ENCODE measurements at places on chromosomes 7 and 10.

DNA sequence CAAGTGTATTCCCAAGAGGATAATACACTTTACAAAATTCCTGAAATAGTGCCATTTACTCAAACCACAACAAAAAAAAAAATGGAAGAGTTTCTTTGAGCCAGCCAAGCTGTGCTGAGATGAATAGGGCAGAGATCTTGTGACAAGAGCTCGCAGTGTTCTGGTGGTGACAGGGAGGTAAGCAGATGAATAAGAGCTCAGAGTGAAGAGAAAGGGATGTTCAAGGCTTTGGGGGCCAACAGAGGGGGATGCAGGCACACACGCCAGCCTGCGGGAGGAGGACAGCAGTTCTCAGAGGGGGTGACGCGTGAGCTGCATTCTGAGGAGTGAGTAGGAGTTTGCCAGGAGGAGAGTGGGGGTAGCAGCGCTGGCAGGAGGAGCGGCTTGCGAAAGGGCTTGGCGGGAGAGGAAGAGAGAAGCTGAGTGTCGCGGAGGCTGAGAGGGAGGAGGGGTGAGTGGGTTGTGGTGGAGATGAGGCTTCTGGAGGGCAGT is 194.4 kb upstream of the IMMP2L start:
- DNase-seq: peak; percentile 50

DNA sequence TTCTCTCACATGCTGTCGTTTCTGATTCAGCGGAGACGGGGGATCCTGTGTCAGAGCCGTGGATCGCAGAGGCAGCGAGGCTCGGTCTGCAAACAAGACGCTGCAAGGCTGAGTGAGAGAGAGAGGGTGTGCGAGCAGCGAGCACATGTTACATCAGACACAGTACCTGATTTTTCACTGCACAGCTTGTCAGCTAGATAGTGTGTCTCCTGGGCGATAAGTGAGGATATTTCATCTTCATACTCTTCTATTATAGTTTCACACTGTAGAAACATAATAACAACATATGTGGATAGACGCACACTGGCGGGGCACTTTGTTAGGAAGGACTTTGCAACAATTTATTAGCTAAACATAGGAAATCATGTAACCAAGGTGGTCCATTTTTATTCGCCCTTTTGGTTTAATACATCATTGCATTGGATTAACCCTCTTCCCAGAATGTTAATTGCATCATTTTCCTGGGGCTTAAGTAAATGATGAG is 39.5 kb downstream of the CNPY1 start:
- DNase-seq: peak; percentile 35

DNA sequence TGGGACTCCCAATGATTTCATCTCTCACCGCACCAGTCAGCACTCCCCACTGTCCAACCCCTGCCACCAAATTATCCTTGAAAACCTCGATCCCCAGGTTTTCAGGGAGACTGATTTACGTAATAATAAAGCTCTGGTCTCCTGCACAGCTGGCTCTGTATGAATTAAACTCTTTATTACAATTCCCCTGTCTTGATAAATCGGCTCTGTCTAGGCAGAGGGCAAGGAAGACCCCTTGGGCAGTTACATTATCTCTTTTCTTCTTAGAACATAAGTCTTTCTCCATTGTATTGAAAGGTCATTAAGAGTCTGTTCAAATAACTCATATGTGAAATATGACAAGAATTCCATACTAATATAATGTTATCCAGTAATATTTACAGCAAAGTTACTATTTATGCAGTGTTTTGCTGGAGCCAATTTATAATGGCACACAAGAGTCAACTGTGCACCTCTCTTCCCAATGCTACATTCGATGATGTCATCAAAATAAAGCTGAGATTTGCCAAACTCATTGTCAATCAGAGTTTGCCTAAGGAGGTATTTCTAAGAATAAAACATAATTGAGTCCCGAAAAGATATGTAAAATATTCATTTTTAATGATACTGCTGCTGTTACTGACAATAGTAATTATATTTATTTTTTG is 1297.2 kb upstream of the LRRTM3 start:
- DNase-seq: no peak

- DNase-seq: no peak
Observed at GRCh38 chr7:100477871-100478267, 1.1 kb downstream of the TSC22D4 start.

GRCh38 chr10:57696641-57697040 is 571.1 kb downstream of the IPMK start:
- DNase-seq: no peak

DNA sequence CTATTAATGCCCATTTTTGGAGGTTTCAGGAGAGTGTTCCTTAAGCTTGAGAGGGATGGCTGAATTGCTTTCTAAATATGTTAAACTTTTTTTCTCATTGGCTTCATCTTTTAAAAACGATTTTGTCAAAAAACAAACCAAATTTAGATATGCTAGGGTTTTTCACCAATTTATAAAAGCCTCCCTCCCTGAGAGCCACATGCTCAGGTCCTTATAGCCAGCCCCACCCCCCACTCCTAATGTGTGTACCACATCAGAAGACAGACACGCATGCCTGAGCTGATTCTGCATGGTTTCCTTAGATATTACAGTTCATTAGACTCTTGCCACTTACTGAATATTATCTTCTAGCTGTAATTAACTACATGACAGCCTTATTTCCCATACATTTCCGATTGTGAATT is 2.0 kb downstream of the CUL1 start:
- DNase-seq: no peak

DNA sequence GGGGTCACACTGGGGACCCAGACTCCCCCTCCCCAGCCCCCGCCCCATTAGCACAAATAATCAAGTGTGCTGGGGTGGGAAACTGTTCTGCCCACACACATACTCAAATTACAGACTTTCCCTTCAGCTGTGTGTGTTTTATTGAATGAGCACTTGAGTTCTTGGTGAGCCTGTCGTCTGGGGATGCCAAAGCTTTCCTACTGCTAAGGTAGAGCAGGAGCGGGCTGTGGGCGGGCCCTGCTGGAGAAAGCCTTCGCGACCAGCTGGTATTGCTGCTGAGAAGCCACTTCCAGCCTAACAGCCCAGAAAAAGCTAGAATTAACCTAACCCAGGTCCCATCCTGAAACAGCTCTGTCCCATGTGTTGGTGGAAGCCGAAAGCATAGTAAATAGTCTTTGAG is 87.0 kb upstream of the KMT2E start:
- no peak for DNase-seq

GRCh38 chr7:129266181-129266580 is 41.4 kb downstream of the AHCYL2 start:
- no peak for DNase-seq

DNA sequence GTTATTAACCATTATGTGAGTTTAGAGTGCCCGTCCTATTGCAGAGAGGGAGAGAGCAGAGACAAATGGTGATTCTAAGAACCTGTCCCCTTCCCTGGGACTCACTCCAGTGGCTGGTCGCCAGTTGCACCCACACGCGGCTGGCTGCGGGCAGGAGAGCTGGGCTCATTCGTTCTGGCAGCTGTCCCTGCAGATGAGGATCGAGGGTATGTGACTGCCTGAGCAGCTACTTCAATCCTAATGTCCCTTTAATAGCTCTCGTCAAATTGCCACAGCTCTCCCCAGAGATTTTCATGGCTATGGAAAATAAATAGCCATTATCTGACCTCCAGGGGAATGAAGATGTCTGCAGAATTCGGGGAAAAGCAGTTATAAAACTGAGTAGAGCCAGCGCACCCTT is 41.6 kb downstream of the RBM28 start:
- no peak for DNase-seq

DNA sequence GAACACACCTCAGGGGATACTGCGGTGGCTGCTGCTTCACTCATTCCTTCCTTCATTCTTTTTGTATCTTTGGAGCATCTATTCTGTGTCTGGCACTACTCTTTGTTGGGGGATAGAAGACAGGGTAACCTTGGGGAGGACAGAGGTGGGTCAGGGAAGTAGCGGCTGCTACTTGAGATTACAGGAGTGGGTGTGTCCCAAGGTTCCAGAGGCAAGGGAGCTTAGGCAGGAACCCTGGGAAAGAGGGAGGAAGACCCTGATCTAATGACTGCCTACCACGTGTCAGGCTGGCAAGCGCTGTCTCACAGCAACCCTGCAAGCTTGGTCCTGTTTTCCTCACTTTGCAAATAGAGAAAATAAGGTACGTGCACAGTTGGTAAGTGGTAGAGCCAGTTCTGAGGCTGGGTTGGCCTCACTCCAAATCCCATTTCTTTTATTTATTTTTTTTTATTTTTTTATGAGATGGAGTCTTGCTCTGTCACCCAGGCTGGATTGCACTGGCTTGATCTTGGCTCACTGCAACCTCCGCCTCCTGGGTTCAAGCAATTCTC is 985.9 kb upstream of the ZNF722 start:
- DNase-seq: no peak

DNA sequence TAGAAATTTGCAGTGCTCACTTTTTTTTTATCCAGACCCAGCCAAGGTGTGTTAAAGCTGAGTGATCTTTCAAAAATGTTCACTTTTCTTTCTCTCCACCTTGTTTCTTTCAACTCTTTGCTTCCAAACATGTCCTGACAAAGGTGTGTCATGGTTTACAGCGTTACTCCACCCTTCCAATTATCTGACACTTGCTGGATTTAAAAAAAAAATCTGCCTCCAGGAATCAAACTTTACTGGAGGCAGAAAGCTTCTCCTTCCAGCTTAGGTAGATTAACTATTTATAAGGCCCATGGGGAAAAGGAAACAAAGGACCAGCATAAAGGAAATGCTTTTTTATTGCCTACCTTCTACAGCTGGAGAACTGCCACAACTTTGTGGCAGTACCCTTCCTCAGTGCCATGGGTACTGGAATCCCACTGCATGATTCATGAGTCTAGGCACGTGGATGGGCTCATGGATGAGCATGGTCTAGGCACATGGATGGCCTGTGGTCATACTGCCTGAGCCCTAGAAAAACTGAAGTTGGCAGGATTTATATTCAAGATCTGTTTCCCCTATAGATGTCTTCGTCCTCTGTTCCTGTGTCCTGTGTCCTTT is at the start of gene COL17A1:
TSS of gene COL17A1 (minus strand) at position 80 of the 600 bp plus-strand sequence. CDS start 5,207 bp downstream, outside the sequence.
- DNase-seq: no peak

GRCh38 chr10:60384708-60385398 is 4.8 kb downstream of the ANK3 start:
- DNase-seq: no peak

- DNase-seq: peak; percentile 64
Observed at GRCh38 chr10:72272689-72273409, 875 bp upstream of the DDIT4 start.

DNA sequence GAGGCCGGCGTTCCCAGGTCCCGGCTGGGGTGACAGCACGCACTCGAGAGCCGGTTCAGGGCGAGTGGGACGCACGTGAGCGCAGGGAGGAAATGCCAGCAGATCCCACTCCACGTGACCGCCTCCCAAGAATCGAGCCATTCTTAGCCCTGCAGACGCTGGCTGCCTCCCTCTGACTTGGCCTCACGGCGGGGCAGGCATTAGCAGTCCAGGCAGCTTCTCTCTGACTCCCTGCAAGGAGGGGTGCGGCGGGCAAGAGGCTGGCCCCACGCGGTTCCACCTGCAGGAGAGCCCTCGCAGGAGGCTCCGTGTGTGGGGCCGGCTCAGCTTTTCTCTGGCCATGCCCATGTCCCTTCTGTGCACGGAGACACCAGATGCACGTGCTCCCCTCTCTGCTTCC is 10.1 kb downstream of the GPR146 start:
- no peak for DNase-seq

DNA sequence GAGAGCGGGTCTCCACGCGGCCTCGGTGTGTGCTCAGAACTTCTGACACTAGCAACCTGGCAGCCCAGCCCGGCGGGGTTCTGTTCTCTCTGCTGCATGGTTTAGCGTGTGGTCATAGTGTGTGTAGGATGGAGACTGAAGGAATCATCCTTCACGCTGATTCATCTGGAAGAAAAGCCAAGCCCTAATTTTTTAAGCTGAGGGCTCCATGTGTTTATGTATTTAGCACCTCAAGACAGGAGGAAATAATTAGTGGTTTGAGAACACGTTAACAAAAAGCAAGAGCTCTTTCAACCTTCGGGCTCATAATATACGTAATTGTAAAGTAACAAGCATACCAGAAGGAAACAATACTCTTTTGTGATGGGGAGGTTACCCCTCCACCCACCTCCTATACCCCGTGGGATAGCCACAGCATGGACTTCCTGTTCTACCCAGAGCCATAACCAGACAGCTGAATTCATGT is 504.6 kb upstream of the MKI67 start:
- no peak for DNase-seq

DNA sequence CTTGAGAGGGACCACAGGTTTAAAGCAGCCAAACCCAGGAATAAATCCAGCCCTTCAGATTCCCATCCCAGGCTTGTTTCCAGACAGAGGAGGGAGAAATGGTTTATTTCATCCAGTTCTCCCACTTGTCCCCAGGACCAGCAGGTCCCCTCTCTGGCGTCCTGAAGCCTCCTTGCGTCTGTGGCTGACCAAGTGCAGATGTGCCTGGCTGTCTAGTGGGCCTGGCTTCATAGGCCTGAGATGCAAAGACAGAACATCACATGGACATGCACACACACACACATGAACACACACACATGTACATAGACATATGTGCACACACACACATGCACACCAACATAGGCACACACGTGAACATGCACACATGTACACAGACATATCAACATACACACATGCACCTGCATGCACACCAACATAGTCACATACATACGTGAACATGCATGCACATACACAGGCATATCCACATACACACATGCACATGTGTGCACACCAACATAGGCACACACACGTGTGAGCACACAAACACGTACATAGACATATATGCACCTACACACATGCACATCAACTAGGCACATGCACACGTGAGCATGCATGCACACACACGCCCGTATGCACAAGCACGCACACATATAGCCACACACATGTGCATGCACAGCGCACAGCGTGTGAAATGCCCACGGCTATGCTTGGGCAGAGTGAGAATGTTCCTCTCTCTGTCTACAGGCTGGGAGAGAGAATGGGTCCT is 10.7 kb downstream of the FOXL3 start:
- no peak for DNase-seq

- no peak for DNase-seq
Observed at GRCh38 chr10:43260117-43260761, 6.6 kb downstream of the RASGEF1A start.

GRCh38 chr10:126674741-126675515 is 4.4 kb upstream of the C10orf90 start:
- no peak for DNase-seq

DNA sequence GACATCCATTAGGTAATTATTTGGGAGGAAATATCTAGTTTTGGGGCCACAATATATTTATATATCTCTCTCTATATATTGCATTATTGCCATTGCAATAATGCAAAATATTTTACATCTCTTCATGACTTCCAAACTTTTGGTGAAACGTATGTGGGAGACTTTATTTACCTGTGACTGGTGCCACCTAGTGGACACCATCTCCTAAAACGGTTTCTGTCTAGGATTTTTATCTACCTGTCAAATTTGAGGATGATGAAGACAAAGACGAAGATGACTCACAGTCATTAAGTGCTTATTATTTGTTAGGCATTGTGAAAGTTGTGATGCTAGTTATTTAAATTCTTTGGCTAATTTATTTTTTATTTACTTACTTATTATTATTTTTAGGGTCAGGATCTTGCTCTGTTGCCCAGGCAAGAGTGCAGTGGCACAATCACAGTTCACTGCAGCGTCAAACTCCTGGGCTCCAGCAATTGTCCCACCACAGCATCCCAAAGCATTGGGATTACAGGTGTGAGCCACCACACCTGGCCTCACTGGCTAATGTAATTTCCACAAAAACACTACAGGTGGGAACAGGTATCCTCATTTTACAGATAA is 18.7 kb upstream of the CBLL1 start:
- DNase-seq: peak; percentile 15

GRCh38 chr10:105769248-105770184 is 1128.4 kb downstream of the SORCS3 start:
- no peak for DNase-seq

GRCh38 chr10:25159591-25159990 is 15.2 kb upstream of the GPR158 start:
- DNase-seq: no peak

- DNase-seq: no peak
Observed at GRCh38 chr7:79064187-79064823, 389.2 kb downstream of the MAGI2 start.

Measured in neural crest cell (in vitro differentiated cells).